ENCODE measurements at places on chromosomes 12 and 14.

GRCh38 chr14:25237845-25238244 is 187.9 kb upstream of the STXBP6 start:
- no peak for DNase-seq

DNA sequence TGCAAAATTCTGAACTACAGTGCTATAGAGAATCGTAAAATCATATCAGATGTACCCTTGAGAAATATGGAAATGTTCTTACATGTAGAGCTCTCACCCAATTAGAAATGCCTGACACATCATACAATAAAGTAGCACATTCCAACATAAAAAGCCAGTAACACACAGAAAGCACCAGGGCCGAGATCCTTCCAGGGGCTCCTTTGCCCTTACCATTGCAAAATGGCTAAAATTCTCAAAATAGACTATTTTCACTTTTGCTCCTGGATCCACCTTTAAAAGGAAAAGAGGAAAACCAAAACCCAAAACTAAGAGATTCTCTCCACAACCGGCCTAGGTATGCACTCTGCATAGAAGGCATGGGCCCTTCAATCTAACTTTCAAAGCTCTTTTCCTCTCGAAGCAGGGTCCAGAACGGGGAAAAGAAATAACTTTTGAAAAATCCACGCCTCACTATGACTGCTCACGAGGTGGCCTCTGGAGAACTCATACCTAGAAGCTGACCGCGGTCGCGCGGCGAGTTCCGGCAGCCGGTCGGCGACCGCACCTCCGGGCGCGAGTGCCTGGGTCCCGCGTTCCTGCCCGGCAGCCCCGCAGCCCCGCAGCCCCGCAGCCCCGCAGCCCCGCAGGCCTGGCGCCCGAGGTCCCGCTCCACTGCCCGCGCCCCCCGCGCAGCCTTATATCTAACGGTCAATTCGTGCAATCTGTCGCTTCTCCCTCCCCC is 2.7 kb downstream of the OTX2 start:
- DNase-seq = no peak

- DNase-seq = no peak
Observed at GRCh38 chr14:100222224-100223093, 16.5 kb upstream of the YY1 start.

DNA sequence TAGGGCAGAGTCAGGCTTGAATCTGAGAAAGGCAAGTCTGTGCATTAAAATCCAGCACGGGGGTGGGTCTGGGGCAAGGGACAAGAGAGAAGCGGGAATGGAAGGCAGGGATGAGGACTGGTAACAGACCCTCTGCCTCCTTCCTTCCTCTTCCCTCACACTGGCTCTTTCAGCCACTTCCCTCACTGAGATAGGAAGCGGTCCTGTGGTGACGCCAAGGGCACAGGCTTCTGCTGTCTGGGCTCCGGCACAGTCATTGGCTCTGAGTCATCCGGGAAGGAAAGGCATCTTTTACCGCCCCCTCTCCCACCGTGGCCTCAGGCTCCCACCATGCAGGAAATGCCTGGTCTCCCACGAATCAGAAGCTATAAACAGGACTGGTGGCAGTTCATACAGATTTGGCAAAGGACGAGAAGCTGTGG is 70.2 kb downstream of the ETV6 start:
- no peak for DNase-seq

GRCh38 chr12:1773937-1774655 is 46.3 kb upstream of the LRTM2 start:
- DNase-seq = no peak

DNA sequence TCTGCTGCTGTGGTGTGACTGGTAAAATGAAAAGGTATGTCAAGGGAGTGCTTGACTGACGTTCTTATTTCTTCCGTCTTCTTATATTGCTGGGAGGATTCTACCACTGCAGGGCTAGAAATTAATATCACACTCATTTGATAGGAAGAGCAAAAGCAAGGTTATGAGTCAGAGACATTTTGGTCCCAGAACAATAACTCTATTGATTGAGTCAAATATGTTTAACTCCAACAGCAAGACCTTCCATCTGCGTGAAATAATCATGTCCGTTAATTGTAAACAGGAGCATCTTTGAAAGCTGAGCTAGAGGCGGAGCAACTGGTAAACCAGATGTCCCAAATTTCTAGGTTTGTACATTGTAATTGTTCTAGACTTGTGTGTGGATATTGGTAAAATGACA is 1293.6 kb downstream of the AACS start:
- DNase-seq = no peak

DNA sequence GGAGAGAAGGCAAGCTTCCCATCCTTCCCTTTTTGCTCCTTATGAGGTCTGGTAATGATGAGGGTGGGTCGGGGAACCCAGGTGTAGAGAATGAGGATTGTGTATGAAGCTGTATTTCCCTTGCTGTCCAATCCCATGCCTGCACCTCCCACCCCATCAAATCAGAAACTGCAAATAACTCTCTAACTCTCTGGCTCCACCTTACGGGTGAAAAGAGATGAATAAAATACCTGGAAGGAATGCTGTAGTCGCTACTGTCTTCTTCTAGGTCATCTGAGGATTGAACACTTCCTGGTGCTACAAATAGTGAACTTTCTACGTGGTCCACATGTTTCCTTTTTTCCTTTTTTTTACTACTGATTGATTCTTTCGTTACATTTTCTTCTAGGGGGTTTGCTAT is 38.9 kb upstream of the DICER1 start:
- DNase-seq = no peak

DNA sequence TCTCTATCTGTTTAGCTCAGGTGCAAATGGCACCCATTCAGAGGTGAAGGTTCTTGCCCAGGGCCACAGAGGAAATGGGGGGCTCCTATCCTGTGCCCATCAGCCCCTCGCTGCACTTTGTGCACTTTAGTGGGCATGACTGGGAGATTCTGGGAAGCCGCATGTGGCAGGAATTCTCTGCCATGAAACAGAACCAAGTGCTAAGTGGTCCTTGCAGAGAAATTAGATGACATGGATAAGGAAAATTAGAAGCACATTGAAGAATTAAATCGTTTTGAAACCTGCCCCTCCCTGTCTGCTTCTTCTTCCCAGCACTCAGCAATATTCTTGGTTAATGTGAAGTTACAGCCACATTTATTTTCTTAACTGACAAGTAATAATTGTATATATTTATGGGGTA is 185.2 kb upstream of the RTL1 start:
- no peak for DNase-seq

Data from occipital lobe (tissue), 3 donors.